ENCODE measurements at places on chromosomes 3 and 15.

DNA sequence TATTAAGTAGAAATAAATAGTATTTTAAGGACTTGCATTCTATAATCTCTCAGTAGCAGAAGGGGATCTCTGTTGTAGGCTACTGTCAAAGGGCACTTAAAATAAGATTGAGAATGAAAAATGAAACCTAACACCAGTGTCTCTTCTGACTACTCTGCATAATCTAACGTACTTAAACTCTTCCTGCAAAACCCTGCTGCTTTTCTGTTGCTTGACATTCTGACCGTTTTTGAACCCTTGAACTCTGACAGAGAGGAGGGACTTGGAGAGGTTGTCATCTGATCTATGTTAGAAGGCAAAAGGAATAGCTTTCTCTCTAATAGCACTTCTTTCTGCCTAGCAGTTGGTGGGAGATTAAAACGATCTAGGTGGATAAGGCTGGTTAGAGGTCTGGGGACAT lies 204.6 kb downstream of the ZIC1 start:
- no peak for DNase-seq

- no peak for DNase-seq
These were observed 8.5 kb downstream of the PPCDC start for GRCh38 chr15:75031848-75032247.

- peak; percentile 56 for DNase-seq
These were observed 53.2 kb downstream of the LHFPL4 start for GRCh38 chr3:9500108-9501050.

GRCh38 chr3:116821371-116821770 lies 111.8 kb downstream of the TUSC7 start:
- no peak for DNase-seq

- no peak for DNase-seq
These were observed 32.7 kb downstream of the MME start for GRCh38 chr3:155112661-155113389.

DNA sequence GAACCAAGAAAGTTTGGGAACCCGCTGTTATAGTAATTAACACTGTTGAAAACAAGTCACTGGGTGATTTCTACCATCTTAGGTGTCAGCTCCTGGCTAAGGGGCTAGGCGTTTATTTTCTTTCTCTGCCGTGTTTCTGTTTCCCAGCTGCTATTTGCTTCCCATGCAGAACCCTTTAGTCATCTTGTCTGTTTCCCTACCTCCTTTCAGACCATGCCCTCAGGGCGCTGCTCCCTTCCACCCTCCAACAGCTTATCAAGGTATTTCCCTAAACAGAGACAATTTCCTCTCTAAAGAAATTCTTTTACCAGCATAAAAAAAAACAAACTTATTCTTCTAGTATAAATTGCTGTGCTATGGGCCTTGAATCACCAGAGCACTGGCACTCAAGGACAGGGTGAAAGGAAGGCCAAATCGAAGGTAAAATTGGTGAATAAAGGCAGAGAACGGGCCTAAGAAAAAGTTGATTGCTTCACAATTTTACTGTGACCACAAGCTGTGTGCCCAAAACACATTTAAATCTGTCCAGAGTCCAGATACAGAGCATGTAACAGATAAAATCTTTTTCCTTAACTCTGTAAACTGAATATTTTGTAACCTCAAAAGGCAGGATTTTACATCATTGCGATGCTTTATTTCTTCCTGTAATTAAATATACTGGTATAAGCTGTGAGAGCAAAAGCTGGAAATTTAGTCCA lies 319.2 kb downstream of the ZNF621 start:
- DNase-seq, result no peak

DNA sequence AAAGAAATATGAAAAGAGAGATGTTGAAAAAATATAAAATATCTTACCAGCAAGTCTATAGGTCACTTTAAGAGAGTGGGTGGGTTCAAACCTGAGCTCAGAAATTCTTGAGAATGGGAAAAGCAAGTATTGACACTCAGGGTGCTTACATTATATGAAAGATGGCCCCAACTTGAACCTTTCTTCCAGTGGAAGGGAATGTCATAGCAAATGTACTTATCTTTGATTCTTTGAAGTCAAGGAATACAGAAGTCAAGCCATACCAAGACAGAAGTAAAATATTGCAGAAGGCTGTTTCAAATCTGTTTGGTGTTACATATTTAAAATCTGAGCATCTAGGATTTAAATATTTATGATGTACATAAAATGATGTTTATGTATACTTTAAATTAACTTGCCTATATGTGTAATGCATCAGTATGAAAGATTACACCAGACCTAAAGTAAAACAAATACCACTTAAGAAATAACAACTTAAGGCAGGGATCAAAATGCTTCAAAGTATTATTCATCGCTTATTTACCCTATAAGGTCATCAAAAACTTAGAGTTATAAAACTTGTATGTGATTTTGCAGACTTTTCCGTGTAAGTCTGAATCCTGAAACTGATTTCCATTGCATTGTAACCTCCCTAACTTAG lies 8.7 kb downstream of the MME start:
- no peak for DNase-seq

DNA sequence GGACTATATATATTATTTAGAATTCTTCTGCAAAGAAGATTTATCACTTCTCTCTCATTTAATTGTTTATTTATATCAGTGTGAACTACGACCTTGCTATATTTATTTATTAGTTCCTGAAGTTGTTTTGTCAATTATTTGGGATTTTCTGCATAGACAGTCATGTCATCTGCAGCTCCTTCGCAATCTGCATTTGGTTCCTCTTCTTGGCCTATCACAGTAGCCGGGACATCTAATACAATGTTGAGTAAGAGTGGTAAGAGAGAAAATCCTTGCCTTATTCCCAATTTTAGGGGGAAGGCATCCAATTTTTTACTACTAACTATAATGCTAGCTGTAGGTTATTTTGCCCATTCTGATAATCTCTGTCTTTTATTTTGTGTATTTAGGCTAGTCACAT lies 39.4 kb downstream of the FOXL2 start:
- no peak for DNase-seq

GRCh38 chr15:61759639-61760038 lies 300.6 kb downstream of the VPS13C start:
- no peak for DNase-seq

DNA sequence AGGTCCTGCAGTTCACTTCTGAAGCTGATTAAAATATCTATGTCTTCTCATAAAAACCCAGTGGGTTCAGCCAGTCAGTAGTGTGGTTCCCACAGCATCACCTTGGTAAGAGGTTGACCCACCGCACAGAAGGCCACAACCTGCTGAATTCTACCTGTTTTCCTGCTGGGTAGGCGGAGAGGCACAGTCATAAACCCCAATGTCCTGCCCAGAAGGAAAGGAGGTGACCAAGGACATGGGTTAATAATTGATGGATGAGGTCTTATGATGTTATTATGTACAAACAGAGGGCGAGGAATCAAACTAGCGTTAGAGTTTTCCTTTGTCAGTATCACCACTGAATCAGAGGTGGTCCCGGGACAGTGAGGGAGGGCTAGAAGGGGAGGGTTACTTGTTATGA lies 27.8 kb downstream of the CA12 start:
- DNase-seq, result no peak

DNA sequence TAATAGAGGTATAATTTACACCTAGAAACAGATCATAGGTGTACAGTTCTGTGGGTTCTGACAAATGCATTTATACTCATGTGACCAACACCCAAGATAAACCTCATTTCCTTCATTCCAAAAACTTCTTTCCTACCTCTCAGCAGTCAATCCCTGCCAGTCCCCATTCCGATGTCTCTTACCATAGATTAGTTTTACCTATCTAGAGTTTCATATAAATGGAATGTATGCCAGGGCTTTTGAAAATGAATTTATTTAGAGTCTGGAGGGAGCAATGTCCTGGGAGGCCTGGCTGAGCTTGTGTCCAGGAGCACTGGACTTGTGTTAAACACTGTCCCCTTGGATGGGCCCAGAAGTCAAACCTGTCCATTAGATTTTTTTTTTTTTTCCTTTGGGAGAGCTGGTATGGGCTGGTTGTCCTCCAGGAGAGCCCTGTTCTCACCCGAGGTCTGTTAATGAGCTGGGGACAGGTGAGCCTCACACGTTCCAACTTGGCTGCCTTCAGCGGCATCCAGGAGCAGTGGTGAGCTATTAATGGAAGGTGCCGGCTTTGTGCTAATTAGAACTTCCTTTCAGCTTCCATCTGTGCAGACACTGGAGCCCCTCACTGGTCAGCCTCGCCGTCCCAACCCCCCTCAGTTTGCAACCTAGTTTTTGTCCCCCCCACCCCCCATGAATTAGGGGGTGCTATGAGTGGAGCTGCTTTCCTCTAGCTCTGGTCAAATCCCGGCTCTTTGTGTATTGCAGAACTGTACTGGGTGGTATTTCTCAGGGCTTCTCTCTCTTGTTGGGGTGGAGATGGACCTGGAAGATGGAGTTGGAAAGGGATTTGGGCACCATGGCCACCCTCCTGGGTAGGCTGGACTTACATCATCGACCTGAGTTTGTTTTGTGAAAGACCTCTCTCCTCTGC lies 40.7 kb upstream of the POLG start:
- DNase-seq, result no peak

DNA sequence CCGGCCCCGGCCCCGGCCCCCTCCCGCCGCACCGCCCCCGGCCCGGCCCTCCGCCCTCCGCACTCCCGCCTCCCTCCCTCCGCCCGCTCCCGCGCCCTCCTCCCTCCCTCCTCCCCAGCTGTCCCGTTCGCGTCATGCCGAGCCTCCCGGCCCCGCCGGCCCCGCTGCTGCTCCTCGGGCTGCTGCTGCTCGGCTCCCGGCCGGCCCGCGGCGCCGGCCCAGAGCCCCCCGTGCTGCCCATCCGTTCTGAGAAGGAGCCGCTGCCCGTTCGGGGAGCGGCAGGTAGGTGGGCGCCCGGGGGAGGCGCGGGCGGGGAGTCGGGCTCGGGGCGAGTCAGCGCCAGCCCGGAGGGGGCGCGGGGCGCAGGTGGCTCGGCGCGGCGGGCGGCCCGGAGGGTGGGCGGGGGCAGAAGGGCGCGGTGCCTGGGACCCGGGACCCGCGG lies 352 bp downstream of the CHRD start:
- peak; percentile 14 for DNase-seq

DNA sequence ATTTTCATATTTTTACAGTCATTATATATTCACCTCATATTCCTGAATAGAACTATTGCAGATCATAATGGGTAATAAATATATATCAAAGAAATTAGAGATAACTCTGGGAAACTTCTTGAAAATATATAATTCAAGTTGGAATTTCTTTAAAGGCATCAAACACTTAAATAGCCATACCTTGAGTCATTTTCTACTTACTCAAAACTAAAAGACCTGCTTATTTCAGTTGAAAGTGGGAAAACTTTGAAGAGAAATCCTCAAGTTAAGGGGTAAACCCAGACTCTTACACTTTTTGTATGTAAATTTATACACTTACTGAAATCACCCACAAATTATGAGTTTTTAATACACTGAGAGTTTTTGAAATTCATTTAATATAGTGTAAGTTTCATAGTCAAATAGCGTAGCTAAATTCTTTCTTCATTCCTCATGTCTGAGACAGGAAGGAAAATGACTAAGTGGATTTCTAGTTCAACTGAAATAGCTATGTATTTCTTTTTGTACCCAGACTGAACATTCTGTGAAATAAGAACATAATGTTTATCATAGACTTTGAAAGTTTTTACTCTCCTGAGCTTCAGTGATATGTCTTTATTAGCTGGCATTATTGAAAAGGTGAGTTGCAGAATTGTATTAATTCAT lies 4.6 kb upstream of the ALCAM start:
- no peak for DNase-seq

GRCh38 chr3:57152151-57153143 lies 12.7 kb downstream of the IL17RD start:
- no peak for DNase-seq

- no peak for DNase-seq
These were observed 155.0 kb upstream of the BHLHE40 start for GRCh38 chr3:4823986-4824925.

GRCh38 chr15:97023488-97023844 lies 693.0 kb downstream of the NR2F2 start:
- no peak for DNase-seq

- no peak for DNase-seq
These were observed 44.6 kb upstream of the CCNB2 start for GRCh38 chr15:59060348-59060747.

- DNase-seq, result no peak
These were observed 478.2 kb downstream of the NTRK3 start for GRCh38 chr15:87778358-87778757.

- no peak for DNase-seq
These were observed 4.0 kb upstream of the PHGR1 start for GRCh38 chr15:40346579-40347558.

DNA sequence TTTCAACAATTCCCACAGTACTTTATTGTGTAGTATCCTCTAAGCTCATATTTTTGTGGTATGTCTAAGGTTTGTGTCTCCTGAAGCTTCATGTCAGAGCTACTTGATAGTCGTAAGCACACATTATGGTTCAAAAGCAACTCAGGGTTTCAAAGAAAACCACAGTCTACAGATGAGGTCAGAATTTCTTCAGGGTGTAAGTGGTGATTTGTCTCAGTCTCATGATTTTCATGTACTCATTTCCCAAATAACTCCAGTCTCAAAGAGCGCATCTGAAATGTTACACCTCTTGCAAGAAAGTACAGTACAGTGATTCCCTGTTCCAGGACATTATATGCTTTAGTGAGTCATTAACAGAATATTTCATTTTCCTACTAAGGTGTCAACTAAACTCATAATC lies 47.5 kb upstream of the SSR3 start:
- no peak for DNase-seq

GRCh38 chr3:126389112-126389793 lies 5.5 kb upstream of the CFAP100 start:
- no peak for DNase-seq

- DNase-seq, result no peak
These were observed 61.3 kb upstream of the SMAD3 start for GRCh38 chr15:67004142-67004541.

DNA sequence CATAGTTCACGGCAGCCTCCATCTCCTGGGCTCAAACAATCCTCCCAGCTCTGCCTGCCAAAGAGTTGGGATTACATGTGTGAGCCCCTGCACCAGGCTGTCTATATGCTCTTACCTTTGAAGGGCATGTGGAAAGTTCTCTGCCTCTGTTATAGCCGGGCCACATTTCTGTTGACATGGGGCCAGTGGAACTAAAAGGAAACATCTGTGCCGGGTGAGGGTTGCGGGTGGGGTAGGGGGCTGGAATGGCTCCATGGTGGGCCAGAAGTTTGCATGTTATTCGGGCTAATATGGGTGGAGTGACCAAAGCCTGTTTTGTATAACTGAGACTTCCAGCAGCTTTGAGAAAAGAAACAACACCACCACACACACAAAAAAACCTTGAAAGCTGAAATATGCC lies 8.3 kb upstream of the CLEC3B start:
- DNase-seq, result no peak

DNA sequence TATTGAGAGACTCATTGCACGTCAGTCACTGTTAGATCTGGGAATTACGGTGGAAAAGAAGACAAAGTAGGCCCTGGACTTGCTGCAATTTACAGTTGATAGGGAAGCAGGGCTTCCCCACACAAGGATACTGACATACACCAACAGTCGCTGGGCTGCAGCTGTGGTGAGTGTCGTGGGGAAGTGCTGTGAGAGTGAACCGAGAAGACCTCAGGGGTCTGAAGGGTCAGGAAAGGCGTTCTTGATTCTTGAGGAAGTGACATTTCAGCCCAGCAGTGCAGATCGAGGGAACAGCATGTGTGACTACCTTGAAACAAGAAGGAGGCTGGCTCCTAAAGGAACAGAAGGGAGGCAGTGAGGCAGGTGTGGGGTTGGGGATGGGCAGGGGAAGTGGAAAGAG lies 22.5 kb downstream of the MYZAP start:
- DNase-seq, result no peak

GRCh38 chr15:92603743-92604470 lies 51.7 kb downstream of the FAM174B start:
- no peak for DNase-seq

All from stimulated activated CD4-positive, alpha-beta T cell treated with anti-CD3 and anti-CD28 coated beads, Interleukin-15, amount 100 ng/mL, for 1 hour (primary cell).